Uterus (tissue), 4 donors: ENCODE measurements at places on chromosomes 6 and 20.

GRCh38 chr20:4082406-4083097 lies 67.2 kb upstream of the RNF24 start:
- no peak for DNase-seq

GRCh38 chr20:6636209-6637159 lies 131.0 kb upstream of the BMP2 start:
- peak; percentile 17 for DNase-seq

- DNase-seq = no peak
Observed at GRCh38 chr6:18016133-18016532, 28.7 kb upstream of the KIF13A start.

- no peak for DNase-seq
Observed at GRCh38 chr6:149217466-149217888, 100.0 kb upstream of the TAB2 start.

GRCh38 chr6:23089981-23090380 lies 520.6 kb downstream of the HDGFL1 start:
- no peak for DNase-seq

DNA sequence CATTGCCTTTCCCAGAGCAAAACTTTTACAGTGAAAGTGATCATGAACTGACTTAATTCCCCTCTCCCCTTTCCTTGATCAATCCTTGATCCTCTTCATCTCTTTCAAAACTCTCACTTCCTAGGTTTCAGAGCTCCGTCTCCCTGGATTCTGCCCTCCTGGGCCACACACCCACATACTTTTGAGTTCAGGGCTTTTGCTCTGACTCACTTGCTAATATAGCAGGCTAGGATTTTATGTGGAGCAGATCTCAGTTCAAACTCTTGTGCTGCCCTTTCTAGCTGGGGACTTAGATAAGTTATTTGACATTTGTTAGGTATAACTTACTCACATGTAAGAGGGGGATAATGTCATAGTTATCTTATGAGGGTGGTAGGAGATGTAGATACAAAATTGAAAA lies 109.1 kb upstream of the MLIP start:
- no peak for DNase-seq

GRCh38 chr6:159360306-159360705 lies 191.1 kb downstream of the FNDC1 start:
- no peak for DNase-seq

DNA sequence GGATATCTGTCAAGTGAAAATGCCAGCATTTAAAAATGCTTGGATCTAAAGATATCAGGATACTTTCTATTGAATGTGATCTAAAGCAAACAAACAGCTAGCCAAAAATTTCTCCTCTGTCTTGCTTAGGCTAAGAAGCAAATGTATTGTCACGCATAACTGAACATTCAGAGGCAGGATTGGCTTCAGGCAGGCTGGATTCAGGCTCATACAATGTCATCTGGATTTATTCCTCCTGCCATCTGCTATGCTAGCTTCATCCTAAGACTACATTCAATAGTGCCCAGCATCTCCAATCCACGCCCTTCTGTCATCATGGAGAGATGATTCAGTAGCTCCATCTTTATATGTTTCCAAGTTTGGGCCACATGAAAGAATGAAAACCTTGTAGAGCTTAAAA lies 27.1 kb downstream of the PFDN4 start:
- DNase-seq = no peak

DNA sequence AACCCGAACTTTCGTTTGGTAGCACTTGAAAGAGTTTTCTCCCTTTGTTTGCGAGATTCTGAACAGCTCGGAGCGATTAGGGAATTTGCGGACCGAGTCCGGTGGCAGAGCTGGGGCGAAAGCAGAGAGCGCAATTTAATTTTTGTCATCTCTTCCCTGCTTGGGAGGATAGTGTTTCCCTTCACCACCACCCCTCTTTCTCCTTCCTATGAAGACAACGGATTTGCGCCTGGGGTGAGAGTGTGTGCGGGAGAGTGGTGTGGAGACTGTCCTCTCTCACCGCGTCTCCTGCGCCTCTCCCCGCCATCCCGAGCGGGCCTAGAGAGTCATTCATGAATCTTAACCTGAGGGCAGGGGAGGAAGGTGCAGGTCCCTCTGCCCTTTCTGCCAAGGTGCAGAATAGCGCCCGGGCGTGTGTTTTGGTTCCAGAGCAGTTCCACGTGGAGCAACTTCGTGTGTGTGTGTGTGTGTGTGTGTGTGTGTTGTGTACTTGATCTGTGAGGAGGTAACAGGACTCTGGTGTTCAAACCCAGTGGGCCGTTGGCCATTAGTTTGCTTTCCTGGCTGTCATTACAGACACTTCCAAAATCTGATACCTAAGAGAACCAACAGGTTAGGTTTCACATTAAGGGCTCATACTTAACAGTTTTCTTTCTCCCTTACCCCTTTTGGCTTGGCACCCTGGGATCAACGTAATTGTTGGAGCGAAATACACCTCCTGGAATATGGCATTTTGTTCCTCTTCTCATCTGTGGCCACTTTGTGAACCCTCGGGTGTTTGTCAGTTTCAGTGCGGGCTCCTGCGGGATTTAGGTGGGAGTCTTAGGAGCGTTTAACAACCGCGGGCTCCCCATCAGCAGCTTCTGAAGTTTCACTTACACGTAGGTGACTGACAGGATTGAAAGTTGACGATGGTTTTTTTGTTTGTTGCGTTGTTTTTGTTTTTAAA lies 1.8 kb downstream of the EYA4 start:
- DNase-seq = no peak

DNA sequence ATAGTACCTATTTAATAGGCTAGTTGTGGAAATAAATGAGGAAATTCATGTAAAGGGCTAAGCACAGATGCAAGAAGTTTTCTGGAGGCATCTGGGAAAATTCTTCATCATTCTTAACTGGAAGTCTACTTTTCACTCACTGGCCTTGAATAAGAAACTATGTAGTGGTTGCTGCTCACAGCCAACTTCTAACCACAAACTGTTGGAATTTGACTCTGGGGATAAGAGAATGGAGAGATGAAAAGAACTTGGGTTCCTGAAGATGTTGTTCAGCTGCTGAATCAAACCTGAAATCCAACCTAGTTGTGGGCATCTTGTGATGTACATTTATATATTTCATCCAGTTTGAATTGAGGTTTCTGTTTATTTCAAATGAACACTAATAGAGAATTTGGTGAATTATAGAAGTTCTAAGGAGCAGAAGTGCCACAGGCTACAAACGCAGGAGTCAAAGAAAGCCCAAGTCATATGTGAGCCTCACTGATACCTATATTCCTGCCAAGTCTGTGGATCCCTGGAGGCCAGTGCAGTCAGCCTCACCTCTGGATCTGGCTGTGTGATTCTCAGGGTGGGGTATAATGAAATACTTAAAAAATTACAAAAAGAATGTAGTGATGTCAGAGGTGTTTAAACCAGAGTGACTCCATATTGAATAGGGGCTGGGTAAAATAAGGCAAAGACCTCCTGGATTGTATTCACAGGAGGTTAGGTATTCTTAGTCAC lies 18.7 kb upstream of the MEI4 start:
- DNase-seq = no peak

DNA sequence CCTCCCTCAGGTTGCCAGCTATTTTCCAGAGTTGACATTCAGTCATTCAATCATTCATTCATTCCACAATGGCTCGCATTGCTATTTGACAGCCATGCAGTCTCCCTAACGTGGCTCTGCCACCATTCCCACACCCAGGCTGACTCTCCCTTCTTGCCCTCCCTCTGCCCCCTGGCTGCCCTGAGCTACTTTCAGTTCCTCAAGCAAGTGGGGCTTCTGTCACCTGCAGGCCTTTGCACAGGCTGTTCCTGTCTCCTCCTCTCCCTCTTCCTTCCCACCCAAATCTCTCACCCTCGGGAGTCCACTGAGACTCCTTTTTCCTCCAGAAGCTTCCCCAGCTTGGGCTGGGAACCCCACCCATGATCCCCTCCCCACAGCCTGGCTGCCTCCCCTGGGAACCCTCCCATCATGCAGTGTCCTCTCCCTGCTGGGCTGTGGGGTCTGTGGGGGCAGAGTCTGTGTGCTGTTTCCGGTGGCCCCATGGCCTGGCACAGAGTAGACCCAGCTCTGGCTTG lies 2.6 kb downstream of the PACSIN1 start:
- no peak for DNase-seq

DNA sequence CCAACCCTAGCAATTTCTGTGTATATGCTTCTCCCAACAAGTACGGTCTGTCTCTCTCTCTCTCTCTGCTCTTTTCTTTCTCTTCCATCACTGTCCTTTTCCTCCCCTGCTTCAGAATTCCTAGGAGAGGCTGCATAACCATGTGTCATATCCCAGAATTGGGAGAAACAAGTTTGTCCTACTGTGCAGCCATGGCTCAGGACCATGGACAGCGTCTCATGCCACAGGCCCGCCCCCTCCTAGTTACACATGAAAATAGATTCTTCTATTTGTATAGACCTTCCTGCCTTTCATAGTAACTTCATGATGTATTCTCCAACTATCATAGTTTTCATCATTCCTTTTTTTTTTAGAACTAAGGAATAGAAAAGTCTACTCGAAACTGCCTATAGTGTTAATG lies 98.0 kb downstream of the FNDC1 start:
- no peak for DNase-seq

GRCh38 chr6:29958046-29958445 lies 15.7 kb downstream of the HLA-A start:
- DNase-seq = no peak

GRCh38 chr20:57717797-57718196 lies 8.0 kb upstream of the PMEPA1 start:
- no peak for DNase-seq

DNA sequence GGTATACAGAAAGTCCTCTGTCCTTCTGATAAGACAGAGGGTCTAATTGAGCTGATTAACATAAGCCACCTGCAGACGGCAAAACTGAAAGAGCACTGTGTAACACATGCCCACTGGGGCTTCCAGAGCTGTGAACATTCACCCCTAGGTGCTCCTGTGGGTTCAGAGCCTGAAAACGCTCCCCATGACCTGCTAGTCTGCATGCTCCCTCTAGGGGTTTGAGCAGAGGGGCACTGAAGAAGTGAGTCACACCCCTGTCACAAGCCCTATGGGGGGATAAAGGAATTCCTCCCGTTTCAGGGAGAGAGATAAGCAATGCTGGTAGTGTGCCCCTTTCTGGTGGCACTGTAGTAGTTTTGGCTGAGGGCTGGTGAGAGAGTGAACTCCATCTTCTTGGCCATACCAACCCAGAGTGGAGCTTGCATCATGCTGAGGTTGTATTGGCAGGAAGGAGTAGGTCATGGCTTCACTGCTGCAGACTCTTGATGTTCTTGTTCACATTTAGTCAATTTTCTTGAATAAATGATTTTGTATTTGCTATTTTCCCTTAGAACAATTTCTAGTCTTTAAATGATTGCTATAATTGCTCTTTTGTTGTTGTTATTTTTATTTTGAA lies 637.5 kb upstream of the MAN1A1 start:
- no peak for DNase-seq

- DNase-seq = no peak
Observed at GRCh38 chr6:21309807-21310221, 283.7 kb upstream of the SOX4 start.

GRCh38 chr6:152209211-152209610 lies 401.7 kb downstream of the ESR1 start:
- no peak for DNase-seq

DNA sequence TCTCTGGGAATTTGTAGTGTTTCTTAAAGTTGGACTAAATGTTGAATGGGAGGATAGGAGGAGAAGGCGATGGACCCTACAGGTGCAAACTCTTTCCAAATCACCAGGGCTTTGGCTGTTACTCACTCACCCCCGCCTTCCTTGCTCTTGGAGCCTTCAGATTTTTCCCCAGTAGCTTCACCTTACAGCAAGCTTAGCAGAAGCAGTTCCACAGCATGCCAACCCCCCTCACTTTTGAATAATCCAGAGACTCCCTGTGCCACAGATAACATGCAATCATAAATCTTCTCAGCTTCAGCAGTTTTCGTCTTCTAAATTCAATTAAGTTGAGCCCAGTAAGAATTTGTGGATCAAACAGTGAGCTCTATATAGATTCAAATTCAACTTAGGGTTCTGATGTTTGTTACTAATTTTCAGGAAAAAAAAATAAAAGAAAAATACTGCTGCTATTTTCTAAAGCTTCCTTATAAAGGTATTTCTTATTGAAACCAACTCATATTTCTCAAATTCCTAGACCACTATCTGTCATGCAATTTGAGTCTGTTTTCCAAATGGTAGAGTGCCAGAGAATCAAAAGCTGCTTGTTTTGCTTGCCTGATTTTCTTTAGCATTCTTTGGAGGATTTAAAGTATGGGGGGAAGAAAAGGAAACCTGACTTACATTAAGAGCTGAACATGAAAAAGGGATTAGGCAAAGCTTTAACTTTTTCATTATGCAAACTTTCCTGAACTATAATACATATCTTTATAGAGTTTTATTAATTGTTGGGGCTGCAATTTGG lies 166.4 kb downstream of the EYA4 start:
- DNase-seq = no peak

DNA sequence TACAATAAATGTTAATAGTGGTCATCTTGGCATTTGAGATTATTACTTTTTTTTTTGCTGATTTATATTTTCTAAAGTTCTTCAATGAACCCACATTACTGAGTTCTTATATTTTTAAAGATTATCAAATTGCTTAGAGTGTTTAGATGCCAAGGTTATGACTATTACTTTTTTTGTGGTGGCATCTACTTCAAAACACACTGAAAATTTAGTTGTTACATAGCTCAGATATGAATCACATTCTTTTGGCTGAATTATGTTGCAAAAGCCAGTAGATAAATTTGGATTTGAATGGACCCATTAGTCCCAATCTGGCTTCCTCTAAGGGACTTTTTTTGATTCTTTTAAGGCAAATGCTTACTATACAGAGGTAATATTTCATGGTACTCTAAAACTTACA lies 8.9 kb downstream of the UTRN start:
- no peak for DNase-seq

GRCh38 chr20:37636977-37637376 lies 56.9 kb upstream of the CTNNBL1 start:
- no peak for DNase-seq

- peak; percentile 88 for DNase-seq
Observed at GRCh38 chr20:18984238-18985200, 170.9 kb downstream of the SCP2D1 start.

DNA sequence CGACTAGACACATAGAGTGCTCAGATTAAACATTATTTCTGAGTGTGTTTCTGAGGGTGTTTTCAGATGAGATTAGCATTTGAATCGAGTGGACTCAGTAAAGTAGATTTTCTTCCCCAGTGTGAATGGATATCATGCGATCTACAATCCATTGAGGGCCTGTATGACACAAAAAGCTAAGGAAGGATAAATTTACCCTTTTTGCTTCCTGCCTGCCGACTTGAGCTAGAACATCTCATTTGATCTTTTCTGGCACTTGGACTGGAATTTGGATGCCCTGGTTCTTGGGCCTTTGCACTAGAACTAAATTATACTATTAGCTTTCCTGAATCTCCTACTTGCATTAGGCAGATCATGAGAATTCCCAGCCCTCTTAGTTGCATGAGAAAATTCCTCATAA lies 675.8 kb downstream of the DOK5 start:
- no peak for DNase-seq
